ENCODE measurements at places on chromosomes 6 and 20. TPM values are rescaled to one million over a fixed set of nuclear protein-coding genes. Genes with fewer than 3 reads are reported as not detected.

GRM1 gene
- total RNA-seq = 0.89 TPM

HTR1B gene
- not detected for total RNA-seq

DNA sequence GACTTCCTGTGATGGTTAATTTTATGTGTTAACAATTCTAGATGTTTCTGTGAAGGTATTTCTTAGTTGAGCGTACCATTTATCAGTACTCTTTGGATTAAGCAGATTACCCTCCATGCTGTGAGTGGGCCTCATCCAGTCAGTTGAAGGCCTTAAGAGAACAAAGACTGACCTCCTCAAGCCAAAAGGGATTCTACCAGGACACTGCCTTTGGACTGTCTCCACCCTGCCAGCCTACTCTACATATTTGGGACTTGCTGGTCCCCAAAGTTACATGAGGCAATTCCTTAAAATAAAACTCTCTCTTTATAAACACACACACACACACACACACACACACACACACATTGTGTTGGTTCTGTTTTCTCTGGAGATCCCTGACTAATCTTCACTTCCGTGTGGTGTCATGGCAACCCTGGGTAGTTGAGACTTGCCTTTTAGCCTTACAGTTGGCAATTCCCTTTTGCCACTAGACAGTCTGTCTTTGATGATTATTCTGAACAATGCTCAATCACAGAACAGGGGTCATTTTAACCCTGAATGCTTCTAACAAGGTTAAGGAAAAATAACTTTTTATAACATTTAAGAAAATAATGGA lies 32.2 kb downstream of the MRAP2 start:
- no peak for DNase-seq

ENPP5 gene
- 13.2 TPM for total RNA-seq

DNA sequence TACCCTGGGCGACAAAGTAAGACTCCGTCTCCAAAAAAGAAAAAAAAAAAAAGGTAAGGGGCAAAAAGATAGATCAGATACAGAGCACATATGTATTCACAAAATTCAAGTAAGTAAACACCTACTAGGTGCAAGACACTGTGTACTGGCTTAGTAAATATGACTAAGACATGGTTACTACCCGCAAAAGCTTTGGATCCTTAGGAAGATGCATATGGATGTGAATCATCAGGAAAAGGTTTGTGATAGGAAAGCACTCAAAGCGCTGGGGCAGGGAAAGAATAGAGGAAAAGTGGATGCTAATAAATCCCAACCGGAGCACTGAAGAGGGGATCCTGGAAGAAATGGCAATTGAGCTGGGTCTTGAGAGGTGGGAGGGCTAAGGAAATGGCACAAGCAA lies 118.8 kb upstream of the FAM184A start:
- no peak for DNase-seq

OLIG3 gene
- total RNA-seq = not detected

CAGE1 gene
- 0.11 TPM for total RNA-seq

DNA sequence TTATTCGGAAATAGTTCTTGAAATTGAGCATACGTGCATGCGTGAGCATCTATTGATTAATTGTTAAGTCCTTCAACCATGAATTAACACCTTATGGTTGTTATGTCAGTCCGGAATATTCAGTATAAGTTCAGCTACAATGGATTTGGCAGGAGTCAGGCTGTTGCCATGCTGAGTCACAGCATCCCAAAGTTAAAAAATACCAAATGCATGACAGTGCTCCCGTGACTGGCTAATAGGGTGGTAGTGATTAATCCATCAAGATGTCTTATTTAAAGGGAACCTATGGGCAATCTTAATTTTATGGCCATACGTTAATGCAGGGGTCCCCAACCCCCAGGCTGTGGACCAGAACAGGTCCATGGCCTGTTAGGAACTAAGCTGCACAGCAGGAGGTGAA lies 10.5 kb downstream of the RAE1 start:
- no peak for DNase-seq

GRCh38 chr20:44402391-44403193 lies 47.1 kb downstream of the HNF4A start:
- DNase-seq = no peak
